ENCODE measurements at places on chromosomes 6 and 20.

- no peak for DNase-seq
Observed at GRCh38 chr6:34316431-34317171, 67.8 kb upstream of the SMIM29 start.

DNA sequence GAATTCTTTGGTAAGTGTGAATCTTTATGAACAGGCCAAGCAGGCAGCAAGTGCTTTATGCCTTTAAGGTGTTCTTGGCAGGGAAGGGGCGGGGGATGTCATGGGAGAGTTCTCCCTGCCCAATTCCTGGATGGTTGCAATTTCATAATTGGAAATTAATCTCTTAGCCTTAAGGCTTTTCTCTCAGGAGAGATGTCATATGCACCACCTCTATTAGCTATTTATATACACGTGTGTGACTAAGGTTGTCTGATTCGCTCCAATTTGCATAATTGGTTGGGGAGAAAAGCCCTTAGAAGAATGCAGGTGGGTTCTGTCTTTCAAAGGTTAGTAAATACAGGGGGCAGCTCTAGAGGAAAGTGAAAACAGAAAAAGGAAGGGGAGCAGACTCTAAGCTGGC, 5.2 kb upstream of the ENPP5 start:
- DNase-seq: no peak

DNA sequence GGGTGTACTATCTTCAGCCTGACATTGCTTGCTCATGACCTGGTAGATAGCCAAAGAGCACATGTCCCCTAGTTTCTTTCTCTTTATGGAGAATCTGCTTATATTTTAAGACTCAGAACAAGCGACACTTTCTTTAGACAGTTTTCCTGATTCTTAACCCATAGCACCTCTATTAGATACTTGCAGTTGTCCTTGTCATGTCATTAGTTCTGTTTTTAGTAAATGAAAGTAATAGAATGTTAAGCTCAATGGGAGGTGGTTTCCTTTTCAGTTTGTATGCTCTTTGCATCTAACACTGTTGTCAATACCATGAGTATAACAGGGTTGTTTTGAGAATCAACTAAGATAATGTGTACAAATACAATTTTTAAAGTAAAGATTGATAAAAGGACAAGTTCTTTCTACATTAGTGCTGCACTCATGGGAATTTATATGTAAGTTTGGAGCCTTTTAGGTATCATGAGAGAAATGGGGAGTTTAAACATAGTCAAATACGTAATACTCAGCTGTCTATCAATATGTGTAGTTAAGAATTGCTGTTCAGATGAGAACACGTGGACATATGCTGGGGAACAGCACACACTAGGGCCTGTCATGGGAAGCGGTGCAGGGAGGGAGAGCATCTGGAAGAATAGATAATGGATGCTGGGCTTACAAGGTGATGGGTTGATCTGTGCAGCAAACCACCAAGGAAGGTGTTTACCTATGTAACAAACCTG, 124.3 kb downstream of the GRM1 start:
- DNase-seq: no peak

GRCh38 chr6:30613251-30614043, 3.6 kb downstream of the PPP1R10 start:
- no peak for DNase-seq

GRCh38 chr20:58790454-58790853, 60.2 kb downstream of the GNAS-AS1 start:
- DNase-seq: peak; percentile 20

DNA sequence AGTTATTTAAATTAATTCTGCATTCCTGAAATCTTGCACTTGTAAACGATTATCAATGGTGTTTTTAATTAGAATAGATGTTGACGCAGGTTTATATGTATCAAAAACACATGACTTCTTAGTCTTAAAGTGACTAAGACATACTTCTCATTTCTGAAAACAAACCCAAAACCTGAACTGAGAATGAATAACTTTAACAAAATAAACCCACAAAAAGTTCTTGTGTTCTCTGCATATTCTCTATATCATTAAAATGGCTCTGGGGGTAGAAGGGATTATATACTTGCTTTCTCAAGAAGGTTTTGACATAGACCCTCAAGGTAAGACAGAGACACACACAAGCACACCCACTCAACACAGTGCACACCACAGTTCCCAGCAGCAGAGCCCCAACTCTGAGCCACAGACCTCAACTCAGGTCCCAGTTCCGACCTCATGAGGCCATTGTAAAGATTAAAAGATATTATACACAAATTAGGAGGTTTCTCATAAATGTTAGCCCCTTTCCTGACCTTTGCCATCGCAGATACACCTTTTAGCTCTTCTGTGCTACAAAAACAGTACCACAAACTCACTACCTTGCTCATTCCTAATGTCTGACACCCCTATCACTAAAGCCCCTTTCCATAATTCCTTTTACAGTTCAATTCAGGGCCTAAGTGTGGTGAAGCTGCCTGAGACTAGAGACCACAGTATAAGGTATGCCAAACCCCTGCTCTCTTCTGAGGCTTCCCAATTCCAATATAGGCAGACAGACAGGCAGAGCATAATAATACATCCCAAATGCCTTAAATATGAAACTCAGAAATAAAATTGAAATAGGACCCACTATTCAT, 267.8 kb downstream of the PTPRK start:
- no peak for DNase-seq

GRCh38 chr6:154378518-154378917, 21.9 kb upstream of the IPCEF1 start:
- no peak for DNase-seq

GRCh38 chr20:58778760-58779159, 71.9 kb downstream of the GNAS-AS1 start:
- no peak for DNase-seq

DNA sequence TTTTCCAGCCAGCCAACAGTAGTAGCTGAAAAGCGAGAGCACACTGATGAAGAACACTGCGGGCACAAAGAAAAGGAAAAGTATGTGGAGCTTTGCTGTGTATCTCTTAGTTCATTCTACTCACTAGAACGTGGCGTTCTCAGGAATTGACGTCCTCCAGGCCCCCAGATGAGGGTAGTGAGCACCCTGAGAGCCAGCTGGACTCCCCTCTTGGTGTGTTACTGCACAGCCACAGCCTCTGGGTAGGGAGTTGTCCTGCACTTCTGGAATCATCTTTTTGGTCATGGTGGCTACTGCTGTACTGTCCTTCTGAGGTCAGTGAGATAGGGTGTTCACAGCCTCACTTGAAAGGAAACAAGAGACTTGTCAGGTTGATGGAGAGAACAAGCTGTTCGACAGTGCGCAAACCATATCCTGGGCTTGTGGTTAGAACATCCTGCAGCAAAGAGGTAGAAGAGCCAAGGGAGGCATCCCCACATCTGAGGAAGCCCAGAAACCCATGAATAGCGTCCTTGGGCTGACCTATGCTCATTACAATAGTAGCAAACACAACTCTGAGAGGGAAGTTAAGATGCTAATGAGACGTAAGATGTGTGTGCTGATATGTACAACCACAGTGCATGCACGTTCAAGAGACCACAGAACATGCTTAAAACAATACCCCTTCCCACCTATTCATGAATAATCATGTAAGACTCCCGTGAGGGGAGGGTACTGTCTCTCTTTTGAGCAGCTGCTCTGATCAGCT, 14.6 kb upstream of the HLA-F start:
- no peak for DNase-seq

- DNase-seq: no peak
Observed at GRCh38 chr6:35049900-35050756, 91.0 kb downstream of the TCP11 start.
